ENCODE measurements at places on chromosomes 4 and X.

GRCh38 chr4:94976371-94977011 lies 218.7 kb downstream of the BMPR1B start:
- DNase-seq = no peak

DNA sequence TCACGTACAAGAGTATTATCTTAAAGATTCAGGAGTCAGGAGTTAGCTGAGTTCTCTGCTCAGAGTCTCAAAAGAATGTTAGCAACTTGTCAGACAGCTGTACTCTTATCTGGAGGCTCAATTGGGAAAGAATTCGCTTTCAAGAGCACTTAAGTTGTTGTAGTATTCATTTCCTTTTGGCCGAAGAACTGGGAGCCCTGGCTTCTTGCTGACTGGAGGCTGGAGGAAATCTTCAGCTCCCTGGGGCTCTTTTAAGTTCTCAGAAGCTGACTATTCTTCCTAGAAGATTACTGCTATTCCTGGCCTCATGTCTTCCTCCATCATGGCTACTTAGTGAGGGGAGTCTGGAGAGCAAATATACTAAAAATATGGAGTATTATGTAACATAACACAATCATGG lies 587.2 kb downstream of the EPHA5 start:
- no peak for DNase-seq

DNA sequence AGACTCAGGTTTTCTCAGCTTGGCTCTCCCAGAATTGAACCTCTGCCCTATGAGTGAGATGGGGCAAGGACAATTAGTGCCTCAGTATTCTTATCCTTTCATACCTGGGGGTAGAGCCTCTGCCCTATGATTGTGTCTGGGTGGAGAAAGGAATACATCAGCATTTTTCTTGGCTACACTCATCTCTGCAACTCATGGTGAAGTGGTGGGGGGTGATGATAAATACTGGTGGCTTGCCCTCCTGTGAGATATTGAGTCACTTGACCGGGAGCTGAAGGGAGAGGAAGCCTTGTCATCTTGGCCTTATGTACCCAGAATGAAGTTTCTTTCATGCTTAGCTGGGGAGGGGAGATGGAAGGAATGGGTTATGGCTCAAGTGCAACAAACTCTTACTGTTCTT lies 71.3 kb upstream of the ENOX2 start:
- DNase-seq = no peak

GRCh38 chrX:149948016-149948415 lies 9.7 kb upstream of the EOLA2 start:
- no peak for DNase-seq

GRCh38 chr4:35052546-35052945 lies 1191.8 kb downstream of the ARAP2 start:
- no peak for DNase-seq

GRCh38 chr4:137015426-137016409 lies 516.6 kb downstream of the PCDH18 start:
- DNase-seq = no peak
